ENCODE measurements at places on chromosomes 13 and 19. TPM values are rescaled to one million over a fixed set of nuclear protein-coding genes. Genes with fewer than 3 reads are reported as not detected.

The ELAVL3 gene
- total RNA-seq = not detected

The URAD gene
- total RNA-seq = not detected

The MATK gene
- 4.0 TPM for total RNA-seq

The DACT3 gene
- 0.75 TPM for total RNA-seq

The FLT3 gene
- total RNA-seq = 0.12 TPM

The SPINT2 gene
- 73.4 TPM for total RNA-seq

The CYP2A6 gene
- not detected for total RNA-seq

The SMIM44 gene
- total RNA-seq = not detected

GRCh38 chr19:30856376-30856775 lies 484.2 kb downstream of the ZNF536 start:
- no peaks in the 10 kb centered on the region for H3K36me3 ChIP-seq
- no peaks in the 10 kb centered on the region for H3K27me3 ChIP-seq
- no peak for DNase-seq
- no peak overlapping the region for H3K27ac ChIP-seq

- no peak for DNase-seq
- no peaks in the 10 kb centered on the region for H3K36me3 ChIP-seq
- peaks cover 17% of the 10 kb centered on the region for H3K27me3 ChIP-seq
- no peaks in the 10 kb centered on the region for H3K4me1 ChIP-seq
- H3K4me3 ChIP-seq = no peak overlapping the region
- H3K27ac ChIP-seq = no peak overlapping the region
Measured at GRCh38 chr19:15154002-15154612, 46.7 kb downstream of the NOTCH3 start.

DNA sequence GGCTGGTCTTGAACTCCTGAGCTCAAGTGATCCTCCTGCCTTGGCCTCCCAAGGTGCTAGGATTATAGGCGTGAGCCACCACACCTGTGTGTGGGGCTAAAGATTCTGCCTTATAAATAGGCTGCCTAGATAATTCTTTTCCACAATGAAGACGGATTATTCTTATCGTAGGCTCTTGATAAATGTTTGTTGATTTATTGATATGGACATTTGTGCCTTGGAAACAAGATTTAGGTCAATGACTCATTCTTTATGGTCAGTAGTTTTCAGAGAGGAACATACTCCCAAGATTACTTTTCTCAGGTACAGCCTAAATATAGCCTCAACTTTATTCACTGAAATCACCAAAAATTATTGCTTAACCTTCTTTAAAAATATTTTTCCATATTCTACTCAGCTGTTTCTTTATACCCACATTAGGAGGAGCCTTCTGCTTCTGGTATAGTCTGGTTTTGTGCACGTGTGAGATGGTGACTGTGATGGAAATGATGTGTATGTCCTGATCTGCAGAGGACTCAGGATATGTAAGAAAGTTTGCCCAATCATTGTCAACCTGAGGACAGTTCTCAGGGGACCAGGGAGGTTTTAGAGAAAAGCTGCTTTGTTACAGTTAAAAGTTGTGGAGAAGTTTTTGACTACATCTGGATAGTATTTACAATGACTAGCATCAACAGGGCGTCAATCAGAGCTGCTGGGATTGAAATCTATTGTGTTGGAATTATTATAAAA lies 208.9 kb downstream of the DNAJC15 start:
- H3K27me3 ChIP-seq = peaks cover 6% of the 10 kb centered on the region
- H3K36me3 ChIP-seq = no peaks in the 10 kb centered on the region

DNA sequence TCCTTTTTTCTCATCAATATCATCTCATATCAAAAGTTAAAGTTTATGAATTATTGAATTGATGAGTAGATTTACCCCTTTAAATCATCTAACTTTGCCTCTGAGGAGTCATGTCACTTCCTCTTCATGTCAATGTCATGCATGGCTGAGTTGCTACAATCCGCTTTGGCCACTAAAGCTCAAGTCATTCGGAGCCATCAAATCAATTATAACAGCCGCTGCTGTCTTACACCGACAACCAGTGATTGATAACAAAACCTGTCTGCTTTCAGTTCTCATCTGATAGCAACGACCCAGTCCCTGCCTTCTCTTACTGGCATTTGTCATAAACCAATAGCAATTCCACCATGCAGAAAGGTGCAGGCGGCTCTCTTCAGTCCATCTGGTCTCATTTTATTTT lies 429.3 kb downstream of the DIAPH3 start:
- H3K27me3 ChIP-seq = no peaks in the 10 kb centered on the region
- peak overlapping the region; percentile 25 for H3K27ac ChIP-seq
- DNase-seq = no peak
- peaks cover 3% of the 10 kb centered on the region for H3K4me1 ChIP-seq
- H3K4me3 ChIP-seq = peak overlapping the region; percentile 25

- no peaks in the 10 kb centered on the region for H3K4me1 ChIP-seq
- peaks cover 25% of the 10 kb centered on the region for H3K27me3 ChIP-seq
- no peaks in the 10 kb centered on the region for H3K36me3 ChIP-seq
- no peak for DNase-seq
- no peak overlapping the region for H3K4me3 ChIP-seq
Measured at GRCh38 chr13:97175041-97175440, 47.1 kb upstream of the MBNL2 start.

- no peak overlapping the region for H3K4me3 ChIP-seq
- H3K4me1 ChIP-seq = no peaks in the 10 kb centered on the region
- no peak for DNase-seq
- no peak overlapping the region for H3K27ac ChIP-seq
- no peaks in the 10 kb centered on the region for H3K27me3 ChIP-seq
Measured at GRCh38 chr19:3778899-3779723, 7.1 kb downstream of the MATK start.

DNA sequence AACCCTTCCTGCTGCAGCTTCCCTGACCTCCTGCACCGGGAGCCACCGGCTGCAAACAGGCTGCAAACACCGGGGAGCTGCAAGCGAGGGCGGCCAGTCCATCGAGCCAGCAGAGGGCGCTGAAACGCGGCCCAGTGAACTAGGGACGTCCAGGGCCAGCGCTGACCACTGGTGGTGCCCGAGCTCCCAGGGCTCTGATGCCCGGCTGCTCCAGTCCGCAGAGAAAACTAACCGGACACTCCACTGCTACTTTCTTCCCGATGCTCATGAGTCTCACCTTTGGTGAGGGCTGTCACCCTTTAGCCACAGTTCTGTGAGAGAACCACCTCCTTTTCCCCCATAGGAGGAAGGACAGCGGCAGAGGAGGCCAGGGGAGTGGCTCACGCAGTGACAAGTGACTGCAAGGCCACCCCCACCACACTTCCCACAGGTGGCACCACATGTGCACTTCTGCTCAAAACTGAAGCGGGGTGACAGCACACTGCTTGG lies 82.8 kb upstream of the MTIF3 start:
- DNase-seq = peak; percentile 39
- no peak overlapping the region for H3K27ac ChIP-seq
- no peaks in the 10 kb centered on the region for H3K27me3 ChIP-seq
- peak overlapping the region; percentile 36 for H3K4me3 ChIP-seq
- peaks cover 23% of the 10 kb centered on the region for H3K4me1 ChIP-seq

GRCh38 chr19:8663920-8664670 lies 33.7 kb downstream of the NFILZ start:
- H3K27me3 ChIP-seq = no peaks in the 10 kb centered on the region
- no peaks in the 10 kb centered on the region for H3K36me3 ChIP-seq
- H3K27ac ChIP-seq = peak overlapping the region; percentile 61
- peaks cover 21% of the 10 kb centered on the region for H3K4me1 ChIP-seq
- peak overlapping the region; percentile 41 for H3K4me3 ChIP-seq

All from activated B cell treated with CpG ODN at 0.5 μM for 24 hours (primary cell).